ENCODE measurements at places on chromosomes 2 and 18.

GRCh38 chr2:72236445-72237067, 88.9 kb upstream of the CYP26B1 start:
- DNase-seq = peak; percentile 74

DNA sequence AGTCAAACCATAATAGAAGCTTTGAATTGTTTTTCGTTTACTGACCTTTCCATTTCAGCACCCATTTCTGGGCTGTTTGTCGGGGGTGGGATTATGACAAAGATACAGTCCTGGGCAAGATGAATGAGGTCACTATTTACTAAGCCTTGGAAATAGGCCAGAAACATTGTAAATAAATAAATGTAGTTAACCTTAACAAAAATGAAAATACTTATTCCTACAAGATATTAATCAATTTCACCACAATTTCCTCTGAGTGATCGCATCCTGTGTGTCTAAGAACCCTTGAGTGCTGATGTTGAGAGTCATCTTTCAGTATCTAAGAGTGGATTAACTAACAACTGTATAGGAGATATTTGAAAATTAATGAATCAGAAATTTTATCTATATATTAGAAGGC, 14.0 kb downstream of the ITGA4 start:
- no peak for DNase-seq

DNA sequence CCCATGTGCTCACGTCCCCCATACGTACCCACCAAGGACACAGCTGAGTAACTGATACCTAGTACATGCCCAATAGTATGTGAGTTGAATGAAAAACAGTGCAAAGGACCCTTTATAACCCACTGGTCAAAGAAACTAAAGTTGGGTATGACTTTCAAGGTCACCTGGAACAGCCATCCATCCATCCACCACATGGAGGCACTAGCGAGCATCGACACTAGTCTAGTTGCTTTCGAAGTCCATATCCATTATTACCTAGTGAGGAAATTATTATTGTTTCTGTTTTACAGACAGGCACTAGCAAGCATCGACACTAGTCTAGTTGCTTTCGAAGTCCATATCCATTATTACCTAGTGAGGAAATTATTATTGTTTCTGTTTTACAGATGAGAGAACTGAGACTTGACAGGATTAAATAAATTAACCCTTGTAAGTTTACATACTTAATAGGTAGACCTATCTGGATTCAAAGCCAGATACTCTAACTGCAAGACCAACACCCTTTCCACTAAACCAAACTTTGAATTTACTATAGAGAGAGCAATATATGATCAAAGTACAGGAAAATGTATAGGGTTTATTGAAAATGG, 233.7 kb downstream of the METTL4 start:
- no peak for DNase-seq

GRCh38 chr2:173146590-173146989, 70.9 kb downstream of the MAP3K20 start:
- DNase-seq = no peak

DNA sequence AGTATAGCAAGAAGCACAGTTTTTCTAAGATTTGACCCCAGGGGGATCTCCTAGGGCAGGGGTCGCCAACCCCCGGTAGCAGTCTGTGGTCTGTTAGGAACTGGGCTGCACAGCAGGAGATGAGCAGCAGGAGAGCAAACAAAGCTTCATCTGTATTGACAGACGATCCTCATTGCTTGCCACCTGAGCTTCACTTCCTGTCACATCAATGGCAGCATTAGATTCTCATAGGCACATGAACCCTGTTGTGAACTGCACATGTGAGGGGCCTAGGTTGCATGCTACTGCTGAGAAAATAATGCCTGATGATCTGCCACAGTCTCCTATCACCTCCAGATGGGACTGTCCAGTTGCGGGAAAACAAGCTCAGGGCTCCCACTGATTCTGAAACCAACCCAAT, 136.2 kb downstream of the RGPD3 start:
- DNase-seq = no peak

DNA sequence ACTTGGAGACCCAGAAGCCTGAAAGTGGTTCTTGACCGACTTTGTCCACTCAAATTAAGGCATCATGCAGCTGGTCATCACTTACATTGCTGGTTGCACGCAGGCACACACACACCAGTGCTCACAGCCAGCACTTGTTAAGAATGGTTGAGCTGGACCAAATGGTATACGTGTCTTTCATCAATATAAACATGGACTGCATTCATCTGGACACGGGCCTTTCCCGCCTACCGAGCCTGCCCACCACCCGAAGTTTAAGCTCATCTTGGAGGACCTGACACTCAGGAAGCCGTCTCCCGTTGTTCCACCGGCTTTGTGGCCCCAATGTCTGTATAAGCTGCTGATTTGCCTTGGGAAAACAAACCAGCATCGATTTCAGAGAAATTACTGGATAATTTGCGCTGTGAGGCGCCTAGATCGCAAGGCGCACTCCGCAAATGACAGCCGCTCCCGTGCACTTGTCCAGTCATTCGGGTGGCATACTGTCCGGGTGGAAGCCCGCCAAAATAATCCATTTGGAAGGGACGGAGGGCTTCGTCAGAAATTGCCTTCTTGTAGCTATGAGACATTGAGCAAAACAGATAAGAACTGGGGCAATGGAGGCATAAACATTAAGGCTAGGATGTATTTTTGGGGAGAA, 40.1 kb upstream of the AKAIN1 start:
- DNase-seq = no peak

- no peak for DNase-seq
Measured at GRCh38 chr2:55119711-55120487, 69.6 kb upstream of the RTN4 start.

DNA sequence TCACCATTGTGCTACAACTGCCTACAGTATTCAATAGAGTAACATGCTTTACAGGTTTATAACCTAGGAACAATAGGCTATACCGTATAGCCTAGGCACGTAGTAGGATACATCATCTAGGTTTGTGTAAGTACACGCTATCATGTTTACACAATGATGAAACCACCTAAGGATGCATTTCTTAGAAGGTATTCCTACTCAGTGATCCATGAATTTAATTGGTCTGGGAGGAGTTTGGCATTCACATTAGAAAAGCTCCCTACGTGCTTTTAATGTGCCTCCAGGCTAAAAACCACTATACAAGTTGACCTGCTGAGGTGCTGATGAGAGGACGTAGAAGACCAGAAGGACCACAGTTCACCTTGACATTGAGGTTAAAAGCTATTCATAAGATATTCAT, 154.5 kb upstream of the LRRTM1 start:
- DNase-seq = no peak

GRCh38 chr2:98269274-98269673, 77.0 kb upstream of the CNGA3 start:
- peak; percentile 31 for DNase-seq

DNA sequence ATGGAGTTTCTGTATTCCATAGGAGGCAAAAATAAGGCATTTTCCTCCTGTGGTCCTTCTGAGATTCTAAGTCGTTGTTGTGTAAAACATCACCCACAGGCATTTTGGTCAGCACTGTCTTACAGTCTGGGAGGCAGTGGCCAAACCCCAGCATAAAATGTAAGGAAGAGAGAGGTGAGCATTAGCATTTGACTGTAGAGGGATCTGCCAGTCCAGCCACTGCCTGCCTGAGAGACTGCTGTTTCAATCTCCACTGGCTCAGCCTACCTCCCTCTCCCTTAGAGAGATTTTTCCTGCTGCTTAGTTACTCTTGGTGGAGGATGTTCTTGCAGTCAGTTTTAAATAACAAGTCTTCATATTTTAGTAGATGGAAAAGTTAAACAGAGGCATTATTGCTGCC, 77.0 kb downstream of the ARHGEF33 start:
- no peak for DNase-seq

DNA sequence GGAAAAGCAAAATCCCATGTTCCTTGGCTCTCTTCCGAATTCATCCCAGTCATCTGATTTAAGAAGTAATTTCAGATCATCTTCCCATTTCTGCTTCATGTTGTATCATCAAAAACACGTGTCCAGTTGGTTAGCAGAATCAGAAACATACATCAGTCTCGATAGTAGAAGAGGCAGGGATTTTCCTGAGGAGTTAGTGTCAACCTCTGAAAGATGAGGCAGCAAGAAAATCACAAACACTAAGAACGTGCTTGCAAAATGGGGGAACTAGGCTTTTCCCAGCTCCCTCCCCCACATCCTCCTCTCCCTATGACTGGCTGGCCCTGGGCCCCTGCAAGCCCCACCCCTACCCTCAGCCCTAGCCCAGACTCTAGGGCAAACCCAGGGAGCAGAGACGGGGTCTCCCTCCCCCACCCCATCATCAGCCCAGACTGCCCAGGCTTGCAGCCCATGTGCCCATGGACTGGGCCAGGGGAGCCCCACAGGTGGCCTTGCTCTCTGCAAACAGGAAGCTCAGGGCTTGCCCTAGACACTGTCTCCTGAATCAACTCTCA, 161.0 kb upstream of the ID2 start:
- DNase-seq = no peak

DNA sequence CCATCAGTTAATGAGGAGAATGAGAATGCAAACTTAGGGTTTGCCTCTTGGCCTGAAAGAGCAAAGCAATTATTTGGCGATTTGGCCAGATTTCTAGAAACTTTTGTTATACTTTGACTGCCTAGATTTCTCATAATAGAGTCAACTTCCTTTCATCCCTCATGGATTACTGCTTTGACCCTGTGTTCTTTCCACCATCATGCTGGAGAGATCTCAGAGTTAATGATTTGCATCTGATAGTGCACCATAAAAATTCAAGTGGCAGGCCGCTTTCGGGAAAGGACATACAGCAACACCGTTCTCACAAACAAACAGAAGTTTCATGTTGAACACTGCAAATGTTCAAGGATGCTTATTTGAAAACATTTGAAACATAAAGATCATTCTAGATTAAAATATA, 143.7 kb upstream of the ZFP36L2 start:
- no peak for DNase-seq

- DNase-seq = no peak
Measured at GRCh38 chr2:162152147-162152546, at the start of gene GCG. Gene GCG (minus strand): TSS chr2:162152247. CDS start chr2:162149178, 3,069 bp downstream.

DNA sequence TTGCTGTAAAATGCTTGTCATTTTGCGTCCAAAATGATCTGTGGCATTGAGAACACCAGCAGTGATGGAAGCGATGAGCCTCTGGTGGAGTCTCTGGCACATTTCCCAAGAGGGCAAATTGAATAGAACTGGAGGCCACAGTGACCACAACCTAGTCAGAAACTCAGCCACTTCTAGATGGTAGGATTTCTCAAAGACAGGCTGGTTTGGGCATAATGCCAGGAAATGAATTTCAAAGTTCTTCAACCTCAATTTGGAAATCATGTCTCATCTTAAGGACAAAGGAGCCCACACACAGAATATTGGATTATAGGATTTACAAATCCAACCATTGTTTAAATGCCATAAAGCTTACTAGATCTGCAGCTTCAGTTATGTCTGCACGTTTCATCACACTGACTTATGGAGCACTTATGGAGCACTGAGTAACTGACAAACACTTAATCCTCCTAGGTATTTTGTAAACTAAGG, 132.1 kb downstream of the COL6A3 start:
- peak; percentile 98 for DNase-seq

DNA sequence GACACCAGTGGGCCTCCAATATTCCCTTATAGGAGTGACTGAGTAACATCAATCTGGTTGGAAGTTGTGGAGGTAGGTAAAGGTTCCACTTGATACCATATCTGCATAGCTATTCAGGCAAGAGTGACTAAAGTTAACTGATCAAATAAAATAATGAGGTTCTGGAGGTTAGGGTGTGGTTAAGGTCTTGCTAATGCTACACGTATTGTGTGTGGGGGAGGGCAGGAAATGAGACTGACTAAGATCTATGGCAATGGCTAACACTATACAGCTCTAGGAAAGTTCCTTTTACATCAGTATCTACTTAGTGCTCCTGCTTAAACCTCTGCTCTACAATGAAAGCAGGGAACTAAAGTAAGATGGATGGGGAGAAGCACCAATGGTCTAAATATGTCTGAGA, 149.1 kb upstream of the MGAT5 start:
- no peak for DNase-seq

- no peak for DNase-seq
Measured at GRCh38 chr2:241372361-241372992, 16.4 kb downstream of the FARP2 start.

Data from AG09309 (cell line).